ENCODE measurements at places on chromosomes 11 and 22. TPM values are rescaled to one million over a fixed set of nuclear protein-coding genes. Genes with fewer than 3 reads are reported as not detected.

OR52H1 gene
- total RNA-seq: not detected

KRTAP5-10 gene
- total RNA-seq: not detected

FAM181B gene
- total RNA-seq: not detected

DNA sequence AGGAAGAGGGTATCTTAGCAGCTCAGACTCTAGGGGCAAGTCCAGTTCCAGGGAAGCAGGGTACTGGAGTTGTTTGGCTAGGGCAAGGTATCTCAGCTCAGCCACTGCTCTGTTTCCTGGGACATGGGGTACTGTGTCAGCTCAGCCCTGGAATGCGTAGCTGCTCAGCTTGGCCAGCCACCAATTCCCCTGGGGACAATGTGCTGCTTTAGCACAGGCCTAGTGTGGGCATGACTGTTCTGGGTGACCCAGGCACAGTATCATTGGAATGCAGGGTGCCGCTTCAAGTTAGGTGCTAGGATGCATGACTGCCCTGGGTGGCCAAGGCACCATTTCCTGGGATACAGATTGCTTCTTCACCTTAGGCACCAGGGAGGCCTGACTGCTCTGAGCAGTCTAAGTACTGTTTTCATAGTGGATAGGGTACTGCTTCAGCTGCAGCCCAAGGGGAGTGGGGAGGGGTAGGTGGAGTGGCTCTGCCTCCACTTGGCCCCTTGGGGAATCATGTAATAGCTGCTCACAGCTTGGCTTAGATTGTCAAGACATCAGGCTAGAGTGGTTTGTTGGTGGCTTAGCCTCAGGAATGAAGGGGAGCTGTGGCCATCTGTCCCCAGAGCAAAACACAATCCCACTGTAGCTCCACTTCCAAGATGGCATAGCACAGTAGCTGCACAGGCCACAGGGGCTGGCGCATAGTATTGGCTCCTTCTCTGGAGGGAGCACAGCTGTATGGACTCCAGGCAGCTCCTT, 36.0 kb downstream of the MADD start:
- DNase-seq: no peak

Data from OCI-LY7 (cell line).